Activated CD4-positive, alpha-beta T cell treated with anti-CD3 and anti-CD28 coated beads for 36 hours (primary cell): ENCODE measurements at places on chromosomes 6 and 20. TPM values are rescaled to one million over a fixed set of nuclear protein-coding genes. Genes with fewer than 3 reads are reported as not detected.

GRCh38 chr20:11170565-11170964, 496.8 kb upstream of the JAG1 start:
- no peak for DNase-seq

DNA sequence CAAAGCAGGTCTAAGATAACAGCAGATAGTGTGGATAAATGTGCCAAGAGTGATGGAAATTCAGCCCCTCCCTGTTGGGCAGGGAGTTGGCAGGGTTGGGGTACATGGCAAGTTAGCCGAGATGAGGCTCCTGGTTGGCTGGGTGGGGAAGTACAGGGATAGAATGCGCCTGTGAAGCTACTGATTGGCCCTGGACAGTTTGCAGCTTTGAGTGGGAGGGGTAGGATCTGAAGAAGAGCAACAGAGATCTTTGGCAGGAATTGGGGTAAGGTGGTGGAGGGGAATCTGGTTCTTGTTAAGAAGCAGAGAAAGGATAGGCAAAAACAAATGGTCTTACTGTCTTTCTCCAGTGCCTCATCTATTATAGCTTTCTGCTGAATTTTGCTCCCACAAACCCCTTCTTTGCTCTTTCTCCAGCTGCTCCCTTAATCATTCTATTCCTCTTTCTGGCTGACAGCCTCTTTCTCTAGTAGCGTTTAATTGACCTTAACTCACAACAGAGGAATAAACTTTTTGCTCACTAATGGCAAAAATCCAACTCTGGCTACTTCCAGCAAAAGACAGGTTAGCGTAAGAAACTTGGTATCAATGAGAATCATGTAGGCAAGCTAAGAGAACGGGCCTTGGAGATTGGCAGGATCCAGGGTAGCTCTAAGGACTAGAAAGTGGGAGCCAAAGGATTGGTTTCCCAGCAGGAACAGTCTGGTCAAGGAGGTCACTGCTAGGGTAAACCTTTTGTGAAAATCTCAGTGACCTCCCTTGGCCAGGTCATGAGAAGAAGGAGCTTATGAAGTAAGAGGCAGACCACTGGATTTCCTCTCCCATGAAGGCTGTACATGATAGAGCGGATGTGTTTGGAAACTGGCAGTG, 86.3 kb upstream of the CARMIL1 start:
- no peak for DNase-seq

DNA sequence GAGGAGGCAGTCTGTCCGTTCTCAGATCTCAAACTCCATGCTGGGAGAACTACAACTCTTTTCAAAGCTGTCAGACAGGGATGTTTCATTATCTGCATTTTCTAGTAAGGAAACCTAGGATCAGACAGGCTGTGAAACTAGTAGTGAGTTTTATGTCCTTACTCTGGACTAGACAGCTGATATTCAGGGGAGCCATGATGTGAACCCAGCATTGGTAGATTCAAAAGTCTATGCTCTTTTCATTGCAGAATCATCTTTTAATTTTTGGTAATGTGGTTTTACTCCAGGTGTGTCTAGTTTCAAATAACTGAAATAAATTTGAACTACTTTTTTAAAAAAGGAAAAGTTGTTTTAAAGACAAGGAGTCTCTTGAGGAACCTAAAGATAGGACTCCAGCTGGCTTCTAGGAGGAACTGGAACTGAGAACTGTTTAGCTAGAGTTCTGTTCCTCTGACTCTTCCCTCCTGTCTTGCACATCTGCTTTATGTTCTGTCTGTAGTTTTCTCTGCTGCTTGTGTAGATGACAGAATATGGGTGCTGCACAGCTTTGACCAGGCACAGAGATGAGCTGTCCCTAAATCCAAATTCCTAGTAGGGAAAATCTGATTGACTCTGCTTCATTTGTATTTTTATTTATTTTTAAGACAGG, 27.8 kb upstream of the RNF144B start:
- no peak for DNase-seq

DNA sequence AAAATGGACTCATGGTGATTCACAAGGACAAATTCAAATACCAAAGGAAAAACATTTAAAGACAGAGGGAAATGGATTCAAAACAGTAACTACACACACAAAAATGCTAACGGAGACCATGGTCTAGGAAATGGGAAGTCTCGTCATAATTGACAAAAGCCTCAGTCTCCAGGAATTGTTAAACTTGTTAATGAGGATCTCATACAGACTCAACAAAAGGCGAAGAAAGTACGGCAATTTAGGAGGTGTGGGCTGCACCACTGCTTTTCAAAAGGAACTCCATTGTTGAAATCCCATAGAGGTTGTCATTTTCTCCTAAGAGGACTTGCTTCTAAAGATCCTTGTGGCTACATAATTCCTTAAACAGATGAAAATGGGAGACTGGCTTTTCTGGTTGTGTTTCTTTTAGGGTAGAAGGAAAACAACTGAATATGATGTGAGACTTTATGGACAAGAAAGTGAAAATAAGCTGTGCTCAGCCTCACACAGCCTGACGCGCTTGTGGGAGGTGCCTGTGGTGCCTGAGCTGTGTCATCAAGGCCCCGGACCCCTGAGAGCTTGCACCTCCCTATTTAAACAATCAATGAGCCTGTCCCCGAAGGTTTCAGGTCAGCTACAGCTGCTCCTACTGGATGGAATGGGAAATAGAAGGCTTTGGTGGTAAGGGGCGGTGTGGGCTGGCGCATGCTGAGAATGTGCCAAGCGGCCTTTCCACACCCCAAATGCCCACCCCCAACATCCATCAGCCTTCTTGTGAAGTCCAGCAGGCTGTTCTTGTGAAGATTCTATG, 2.5 kb upstream of the CLDN20 start:
- DNase-seq, result no peak

- DNase-seq, result no peak
Measured at GRCh38 chr6:63415286-63415685, 95.5 kb upstream of the LGSN start.

GRCh38 chr6:151391471-151392413, at the start of gene ZBTB2:
Gene ZBTB2, minus strand, starts transcription at chr6:151391559. Its CDS starts 17,922 bp downstream, at chr6:151373637.
- DNase-seq, result peak; percentile 78

CYP21A2 gene
- 0.47 TPM for total RNA-seq

ID4 gene
- not detected for total RNA-seq

BPIFA3 gene
- total RNA-seq, result not detected

VWA7 gene
- total RNA-seq, result 1.5 TPM
